Central memory CD4-positive, alpha-beta T cell (primary cell): ENCODE measurements at places on chromosomes 13 and 19.

GRCh38 chr13:60945396-60945795, 470.3 kb downstream of the PCDH20 start:
- DNase-seq: no peak

GRCh38 chr13:30526612-30527495, 61.1 kb upstream of the HMGB1 start:
- no peak for DNase-seq

DNA sequence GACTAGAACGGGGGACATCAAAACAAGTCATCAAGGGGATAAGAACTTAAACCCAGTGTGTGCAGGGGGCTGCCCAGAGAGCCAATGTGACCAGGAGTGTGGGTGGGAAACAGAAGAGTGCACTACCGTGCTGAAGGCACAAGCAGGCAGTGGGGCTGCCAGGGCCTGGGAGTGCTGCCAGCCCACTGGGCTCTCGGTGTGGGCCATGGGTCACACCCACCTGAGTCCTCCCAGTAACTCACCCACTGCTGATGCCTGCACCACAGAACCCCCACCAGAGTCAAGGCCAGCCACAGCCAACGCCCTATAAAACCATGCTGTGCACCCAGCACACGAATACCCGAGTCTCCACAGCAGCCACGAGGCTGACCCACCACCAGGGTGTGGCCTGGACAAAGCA, 8.5 kb downstream of the MED26 start:
- no peak for DNase-seq

DNA sequence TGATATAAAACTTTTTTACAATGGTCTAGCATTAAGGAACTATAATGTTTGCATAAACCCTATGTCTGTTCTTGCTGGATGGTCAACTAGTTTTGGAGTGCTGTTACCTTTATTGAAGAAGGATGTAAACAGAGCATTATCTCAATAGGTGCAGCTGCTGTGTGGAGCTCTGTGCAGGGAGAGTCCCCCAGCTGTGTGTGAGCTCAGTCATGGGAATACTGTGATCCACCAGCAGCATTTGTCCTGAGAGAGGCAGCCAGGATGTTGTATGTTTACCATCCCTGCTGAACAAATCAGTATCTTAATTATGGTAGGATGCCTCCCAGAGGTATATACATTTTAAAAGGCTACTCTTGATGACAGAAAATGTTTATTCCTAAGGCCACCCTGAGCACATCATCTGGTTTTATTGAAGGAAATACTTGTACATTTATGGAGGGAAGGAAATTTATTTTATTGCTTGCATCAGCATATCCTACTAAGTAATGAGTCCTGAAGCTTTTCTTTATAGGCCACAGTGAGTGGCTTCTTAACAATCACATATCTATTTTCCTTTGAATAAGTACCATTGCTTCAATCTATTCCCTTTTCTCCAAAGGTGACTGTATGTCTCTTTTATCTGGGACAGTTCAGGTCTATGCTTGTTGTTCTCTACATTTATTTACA, 11.7 kb downstream of the RAP2A start:
- no peak for DNase-seq

- peak; percentile 63 for DNase-seq
These were observed 4.2 kb downstream of the LIPE start for GRCh38 chr19:42422901-42423461.

- peak; percentile 95 for DNase-seq
These were observed 12.3 kb upstream of the SLC35E1 start for GRCh38 chr19:16584248-16585093.
